ENCODE measurements at places on chromosomes 3 and 15. TPM values are rescaled to one million over a fixed set of nuclear protein-coding genes. Genes with fewer than 3 reads are reported as not detected.

Gene ASB14
- total RNA-seq = not detected

Gene TERB2
- not detected for total RNA-seq

Gene MESP1
- 5.9 TPM for total RNA-seq

Gene CPEB1
- 2.2 TPM for total RNA-seq

Gene SRGAP3
- 13.6 TPM for total RNA-seq

Gene SPATA12
- 0.29 TPM for total RNA-seq

Gene LNP1
- total RNA-seq = 2.7 TPM

Gene SOX14
- not detected for total RNA-seq

Gene TICRR
- 0.15 TPM for total RNA-seq

Gene PRSS50
- 2.9 TPM for total RNA-seq

GRCh38 chr3:31946484-31947081 is 34.5 kb downstream of the OSBPL10 start:
- H3K27ac ChIP-seq = peak overlapping the region; percentile 52
- no peaks in the 10 kb centered on the region for H3K4me1 ChIP-seq
- no peak for DNase-seq
- no peaks in the 10 kb centered on the region for H3K36me3 ChIP-seq
- H3K4me3 ChIP-seq = no peak overlapping the region

DNA sequence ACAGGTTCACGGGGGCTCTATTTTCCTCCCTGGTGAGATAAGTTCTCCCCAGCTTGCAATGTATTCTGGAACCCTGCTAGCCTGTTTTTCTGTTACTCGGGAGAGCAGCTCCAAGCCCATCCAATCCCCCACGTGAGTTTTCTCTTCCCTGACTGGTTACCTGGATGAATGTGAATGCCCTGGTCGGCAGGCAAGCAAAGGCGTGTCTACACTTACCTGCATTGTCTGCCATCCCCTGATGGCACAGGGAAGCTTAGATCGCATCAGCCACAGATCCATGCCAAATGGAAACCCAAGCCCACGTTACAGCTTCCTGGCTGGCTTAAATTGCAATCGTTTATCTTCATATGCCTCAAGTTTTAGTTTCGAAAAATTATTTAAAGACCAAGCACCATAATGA is 149.9 kb downstream of the FOXP1 start:
- H3K4me1 ChIP-seq = peaks cover 4% of the 10 kb centered on the region
- H3K36me3 ChIP-seq = no peaks in the 10 kb centered on the region
- H3K27ac ChIP-seq = peak overlapping the region; percentile 51
- no peak overlapping the region for H3K4me3 ChIP-seq

DNA sequence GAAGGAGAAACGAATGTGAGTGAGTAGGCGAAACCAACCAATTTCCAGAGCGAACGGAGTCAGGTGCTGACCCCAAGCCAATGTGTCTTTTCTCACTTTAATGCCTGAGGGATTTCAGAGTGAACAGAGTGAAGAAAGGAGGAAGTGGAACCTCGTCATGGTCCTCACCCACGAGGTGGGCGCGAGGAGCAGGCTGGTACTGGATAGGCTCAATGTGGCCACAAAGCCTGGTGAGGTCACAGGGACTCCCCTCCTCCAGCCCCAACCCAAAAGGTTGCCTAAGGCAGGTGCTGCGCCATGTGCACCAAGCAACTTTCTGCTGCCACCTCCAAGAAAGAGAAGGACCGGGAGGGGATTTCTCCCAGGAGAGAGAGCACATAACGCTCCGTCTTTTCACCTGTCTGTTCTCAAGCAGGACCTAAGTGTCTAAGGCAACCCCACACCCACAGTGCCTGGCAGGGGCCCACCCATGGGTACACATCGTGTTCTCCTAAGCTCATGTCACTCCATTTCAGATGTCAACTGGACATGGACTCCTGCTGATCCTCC is 3.8 kb downstream of the NRROS start:
- H3K4me1 ChIP-seq = no peaks in the 10 kb centered on the region
- H3K36me3 ChIP-seq = no peaks in the 10 kb centered on the region
- H3K27ac ChIP-seq = no peak overlapping the region
- DNase-seq = no peak

DNA sequence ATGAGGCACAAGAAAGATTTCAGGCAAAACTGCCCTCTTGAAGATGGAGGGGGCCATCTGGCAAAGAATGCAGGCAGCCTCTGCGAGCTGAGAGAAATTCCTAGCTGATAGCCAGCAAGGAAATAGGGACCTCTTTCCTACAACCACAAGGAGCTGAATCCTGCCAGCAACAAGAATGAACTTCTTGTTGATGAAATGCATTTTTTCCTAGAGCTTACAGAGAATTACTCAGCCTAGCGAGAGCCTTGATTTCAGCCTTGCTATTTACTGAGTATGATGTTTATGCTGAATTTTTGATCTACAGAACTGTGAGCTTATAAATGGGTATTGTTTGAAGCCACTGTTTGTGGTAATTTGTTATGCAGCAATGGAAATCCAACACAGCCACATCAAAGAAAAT is 148.5 kb upstream of the NAALADL2 start:
- no peaks in the 10 kb centered on the region for H3K27me3 ChIP-seq
- no peak overlapping the region for H3K27ac ChIP-seq
- H3K4me3 ChIP-seq = no peak overlapping the region
- H3K36me3 ChIP-seq = no peaks in the 10 kb centered on the region

DNA sequence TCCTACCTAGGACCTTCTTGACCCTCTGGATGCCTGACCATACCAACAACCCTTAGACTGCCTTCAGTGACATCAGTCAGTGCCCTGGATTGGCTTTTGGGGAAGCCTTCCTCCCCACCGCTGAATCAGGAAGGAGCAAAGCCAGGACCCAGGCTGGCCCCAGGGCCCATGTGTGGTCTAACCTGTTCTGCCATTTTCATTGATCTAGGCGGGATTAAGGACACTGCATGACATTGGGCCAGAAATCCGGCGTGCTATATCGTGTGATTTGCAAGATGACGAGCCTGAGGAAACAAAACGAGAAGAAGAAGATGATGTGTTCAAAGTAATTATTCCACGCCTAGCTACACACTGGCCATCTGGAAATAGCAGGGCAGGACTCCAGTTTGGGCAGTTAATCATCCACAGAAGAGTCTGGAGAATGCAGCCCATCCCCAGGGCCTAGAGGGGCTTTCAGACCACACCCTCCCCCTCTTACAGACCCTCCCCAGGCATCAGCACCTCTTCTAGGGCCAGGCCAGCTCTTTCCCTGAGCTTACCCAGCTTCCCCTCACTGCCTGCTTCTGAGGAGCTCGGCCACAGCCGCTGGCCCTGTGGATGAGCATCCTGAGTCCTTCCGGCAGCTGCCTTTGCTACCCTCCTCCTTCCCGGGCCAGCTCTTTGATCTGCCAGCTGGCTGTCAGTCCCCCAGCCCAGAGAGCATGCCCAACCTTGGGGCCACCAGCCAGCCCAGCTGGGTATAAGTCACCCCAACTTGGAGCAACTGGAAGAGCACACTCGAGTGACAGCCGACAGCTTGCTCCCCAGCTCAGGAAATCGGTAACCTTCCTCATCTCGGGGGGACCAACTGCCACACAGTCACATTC is 45.9 kb downstream of the CHDH start:
- no peaks in the 10 kb centered on the region for H3K4me1 ChIP-seq
- peak; percentile 72 for DNase-seq
- no peak overlapping the region for H3K27ac ChIP-seq
- no peak overlapping the region for H3K4me3 ChIP-seq

GRCh38 chr3:179970746-179971145 is 66.0 kb downstream of the PEX5L start:
- no peaks in the 10 kb centered on the region for H3K27me3 ChIP-seq
- H3K27ac ChIP-seq = no peak overlapping the region

DNA sequence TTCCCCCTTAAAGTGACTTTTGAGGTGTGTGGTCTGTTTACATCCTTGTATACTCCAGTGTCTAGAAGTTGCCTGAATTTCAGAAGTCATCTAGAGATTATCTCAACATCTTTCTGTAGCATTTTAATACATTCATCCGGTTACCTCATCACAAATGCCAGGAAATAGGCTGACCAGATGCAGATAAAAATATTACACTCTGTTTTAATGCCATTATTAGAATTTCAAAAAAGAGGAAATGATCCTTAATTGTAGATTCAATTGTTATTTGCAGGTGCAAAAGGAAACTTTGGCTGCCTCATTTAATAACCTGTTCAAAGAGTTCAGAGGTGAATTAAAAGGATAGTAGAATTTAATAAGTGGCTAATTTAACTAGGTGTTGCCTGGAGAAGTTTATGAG is 290.9 kb downstream of the C3orf38 start:
- H3K4me1 ChIP-seq = no peaks in the 10 kb centered on the region
- H3K27me3 ChIP-seq = no peaks in the 10 kb centered on the region
- H3K27ac ChIP-seq = no peak overlapping the region
- no peaks in the 10 kb centered on the region for H3K36me3 ChIP-seq
- H3K4me3 ChIP-seq = no peak overlapping the region

GRCh38 chr15:55774113-55774970 is 31.4 kb upstream of the PRTG start:
- DNase-seq = no peak
- H3K27me3 ChIP-seq = no peaks in the 10 kb centered on the region
- H3K36me3 ChIP-seq = no peaks in the 10 kb centered on the region

DNA sequence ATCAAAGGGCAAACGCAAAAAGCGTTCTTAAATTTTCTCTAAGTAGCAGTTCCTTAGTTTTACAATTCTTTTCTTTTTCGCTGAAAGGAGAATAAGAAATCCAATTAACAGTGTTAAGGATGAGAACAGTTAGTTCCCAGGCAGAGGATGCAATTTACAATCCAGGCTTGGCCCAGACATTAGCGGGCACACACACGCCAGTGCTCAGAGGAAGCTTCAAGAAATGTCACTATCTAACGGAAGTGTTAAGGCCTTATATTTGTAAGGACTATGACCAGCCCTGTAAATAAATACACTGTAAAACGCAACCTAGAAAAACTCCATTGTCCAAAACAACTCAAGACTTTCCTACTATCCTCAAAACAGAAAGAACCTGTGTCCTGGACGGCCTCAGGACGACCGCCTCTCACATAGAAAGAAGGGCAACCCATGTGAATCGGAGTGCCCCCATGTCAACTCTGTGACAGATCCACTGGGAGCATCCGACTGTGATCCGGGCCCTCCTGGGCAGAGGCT is 1.3 kb downstream of the ACAP2 start:
- no peaks in the 10 kb centered on the region for H3K4me1 ChIP-seq
- H3K27ac ChIP-seq = peak overlapping the region; percentile 88
- peak overlapping the region; percentile 76 for H3K4me3 ChIP-seq
- no peaks in the 10 kb centered on the region for H3K27me3 ChIP-seq
- H3K36me3 ChIP-seq = no peaks in the 10 kb centered on the region
- DNase-seq = no peak

DNA sequence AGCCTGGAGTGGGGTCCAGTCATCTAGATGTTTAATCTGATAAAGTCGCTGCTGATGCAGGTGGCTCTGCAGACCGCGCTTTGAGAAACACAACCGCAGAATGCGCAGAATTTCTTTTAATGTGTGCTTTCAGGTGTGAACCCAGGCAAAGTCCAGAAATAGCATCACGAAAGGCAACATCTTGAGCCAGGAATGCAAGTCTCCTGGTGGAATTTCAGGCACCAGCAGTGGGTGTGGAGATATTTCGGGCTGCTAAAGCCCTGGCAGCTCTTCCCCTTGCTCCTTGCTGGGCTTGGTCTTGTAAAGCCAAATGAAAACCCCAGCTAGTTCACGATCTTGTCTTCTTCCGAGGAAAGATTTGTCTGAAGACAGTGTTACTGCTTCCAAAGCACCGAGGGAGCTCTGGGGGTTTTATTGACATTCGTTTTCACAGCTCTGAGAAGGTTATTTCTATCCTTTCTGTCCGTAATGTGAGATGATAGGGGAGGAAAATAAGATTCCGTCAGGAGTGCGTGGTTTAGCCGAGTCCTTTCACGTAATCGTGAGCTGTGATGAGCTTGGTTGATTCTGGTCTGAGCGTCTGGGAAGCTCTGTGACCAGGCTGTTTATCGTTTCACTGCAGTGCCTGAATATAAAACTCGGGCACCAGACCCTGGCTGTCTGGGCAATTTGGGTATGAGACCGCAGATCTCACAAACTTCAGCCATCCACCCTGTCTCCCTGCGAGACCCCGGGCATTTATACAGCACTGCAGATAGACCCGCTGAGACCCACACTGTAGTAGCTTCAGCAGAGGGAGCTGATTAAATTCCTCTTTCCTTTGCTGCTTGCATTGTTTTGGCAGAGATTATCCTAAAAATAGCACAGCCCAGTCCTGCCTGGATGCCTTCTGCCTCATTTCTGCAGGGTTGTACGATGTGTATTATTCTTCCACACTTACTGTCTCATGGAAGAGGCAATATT is 67.0 kb upstream of the SLC25A26 start:
- H3K27ac ChIP-seq = peak overlapping the region; percentile 6
- no peak for DNase-seq
- peak overlapping the region; percentile 58 for H3K4me3 ChIP-seq
- H3K4me1 ChIP-seq = no peaks in the 10 kb centered on the region
- no peaks in the 10 kb centered on the region for H3K27me3 ChIP-seq

GRCh38 chr3:116517308-116517707 is 72.0 kb upstream of the LSAMP start:
- no peaks in the 10 kb centered on the region for H3K4me1 ChIP-seq
- no peaks in the 10 kb centered on the region for H3K36me3 ChIP-seq
- H3K27ac ChIP-seq = no peak overlapping the region
- H3K27me3 ChIP-seq = no peaks in the 10 kb centered on the region

GRCh38 chr3:178561239-178561638 is 25.0 kb downstream of the KCNMB2 start:
- no peak overlapping the region for H3K4me3 ChIP-seq
- DNase-seq = no peak
- no peaks in the 10 kb centered on the region for H3K27me3 ChIP-seq

DNA sequence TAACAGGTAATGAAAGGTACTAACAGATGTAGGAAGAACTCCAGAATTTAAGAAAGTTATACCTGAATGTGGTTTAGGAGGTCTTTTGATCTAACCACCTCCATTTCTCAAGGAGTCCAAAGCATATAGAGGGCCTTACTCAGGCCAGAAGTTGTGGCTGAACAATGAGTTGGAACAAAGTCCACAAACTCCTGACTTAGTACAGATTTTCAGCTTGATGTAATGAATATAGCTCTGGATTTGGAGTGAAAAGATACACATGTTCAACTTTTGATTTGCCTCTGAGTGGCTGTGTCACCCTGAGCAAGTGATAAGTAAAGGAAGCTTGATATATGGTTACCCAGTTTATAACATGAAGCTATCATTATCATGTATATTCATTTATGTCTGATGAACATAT is 390.1 kb downstream of the LPP start:
- no peaks in the 10 kb centered on the region for H3K27me3 ChIP-seq
- H3K4me1 ChIP-seq = no peaks in the 10 kb centered on the region
- no peak for DNase-seq
- H3K36me3 ChIP-seq = no peaks in the 10 kb centered on the region

- H3K27ac ChIP-seq = no peak overlapping the region
- DNase-seq = no peak
- no peak overlapping the region for H3K4me3 ChIP-seq
Measured at GRCh38 chr3:31246293-31247062, 286.2 kb upstream of the STT3B start.

Data from breast epithelium (tissue), 4 donors.